ENCODE measurements at places on chromosomes 13 and 19. TPM values are rescaled to one million over a fixed set of nuclear protein-coding genes. Genes with fewer than 3 reads are reported as not detected.

The ZNF439 gene
- 5.3 TPM for total RNA-seq

The GIPR gene
- total RNA-seq: 1.0 TPM

The APLP1 gene
- total RNA-seq: 0.64 TPM

The ICAM4 gene
- 5.8 TPM for total RNA-seq

The SULT2B1 gene
- total RNA-seq: 7.8 TPM

The ZNF599 gene
- total RNA-seq: 1.7 TPM

The CEACAM8 gene
- not detected for total RNA-seq

The RETN gene
- total RNA-seq: not detected

The PRR19 gene
- total RNA-seq: under 0.01 TPM

The CPAMD8 gene
- total RNA-seq: 0.34 TPM

The PDE4C gene
- 0.14 TPM for total RNA-seq

The CCDC70 gene
- total RNA-seq: not detected

The HSH2D gene
- 0.43 TPM for total RNA-seq

The YIF1B gene
- total RNA-seq: 35.7 TPM

The SLC17A7 gene
- total RNA-seq: not detected

The LACC1 gene
- total RNA-seq: 15.4 TPM

The HSD17B14 gene
- total RNA-seq: 2.9 TPM

The WDR87 gene
- not detected for total RNA-seq

The OLFM4 gene
- not detected for total RNA-seq

The ICAM1 gene
- total RNA-seq: 1.0 TPM

The KLK4 gene
- total RNA-seq: not detected
